T-helper 1 cell (primary cell): ENCODE measurements at places on chromosomes 6 and 20.
A peak's percentile ranks its signal among the peaks of the same experiment; 100 is the strongest.

GRCh38 chr6:162615016-162615705 lies 112.4 kb downstream of the PRKN start:
- no peak for DNase-seq

DNA sequence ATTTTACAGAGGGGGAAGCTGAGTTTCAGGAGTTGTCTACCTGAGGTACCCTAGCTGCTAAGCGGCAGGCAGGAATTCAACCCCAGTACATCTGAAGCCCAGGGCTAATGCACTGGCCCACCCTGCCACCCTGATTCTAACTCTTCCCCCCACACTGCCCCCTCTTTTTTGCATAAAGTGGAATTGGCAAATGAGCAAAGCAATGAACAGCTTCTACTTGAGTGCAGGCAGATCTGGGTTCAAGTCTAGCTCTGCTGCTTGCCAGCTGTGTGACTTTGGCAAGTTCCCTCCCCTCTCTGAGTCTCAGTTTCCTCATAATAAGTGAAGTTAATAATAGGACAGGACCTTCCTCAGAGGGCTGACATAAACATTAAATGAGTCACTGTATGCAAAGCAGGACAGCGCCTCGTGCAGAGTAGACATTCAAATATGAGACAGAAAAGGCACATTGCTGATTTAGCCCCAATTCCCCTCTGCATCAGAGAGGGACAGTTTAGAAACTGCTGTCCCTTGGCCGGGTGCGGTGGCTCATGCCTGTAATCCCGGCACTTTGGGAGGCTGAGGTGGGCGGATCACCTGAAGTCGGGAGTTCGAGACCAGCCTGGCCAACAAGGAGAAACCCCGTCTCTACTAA lies 4.7 kb downstream of the ADA start:
- no peak for DNase-seq

DNA sequence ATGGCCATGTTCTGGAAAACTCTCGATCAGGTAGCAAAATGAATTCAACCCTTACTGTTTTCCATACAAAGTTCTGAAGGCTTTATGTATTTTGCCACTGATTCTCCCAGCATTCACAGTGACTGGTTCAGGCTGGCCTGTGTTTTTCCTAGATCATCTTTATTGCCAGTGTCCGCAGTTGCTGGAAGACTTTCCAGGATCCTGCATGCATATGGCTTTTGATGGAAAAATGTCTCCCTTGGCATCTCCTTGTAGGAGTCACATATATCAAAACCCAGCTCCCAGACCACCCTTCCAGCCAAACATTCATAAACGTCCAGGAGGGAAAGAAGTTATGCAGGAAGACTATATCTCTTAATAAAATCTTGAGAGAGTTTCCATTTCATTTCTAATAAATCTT lies 588.8 kb downstream of the MAFB start:
- DNase-seq, result no peak

DNA sequence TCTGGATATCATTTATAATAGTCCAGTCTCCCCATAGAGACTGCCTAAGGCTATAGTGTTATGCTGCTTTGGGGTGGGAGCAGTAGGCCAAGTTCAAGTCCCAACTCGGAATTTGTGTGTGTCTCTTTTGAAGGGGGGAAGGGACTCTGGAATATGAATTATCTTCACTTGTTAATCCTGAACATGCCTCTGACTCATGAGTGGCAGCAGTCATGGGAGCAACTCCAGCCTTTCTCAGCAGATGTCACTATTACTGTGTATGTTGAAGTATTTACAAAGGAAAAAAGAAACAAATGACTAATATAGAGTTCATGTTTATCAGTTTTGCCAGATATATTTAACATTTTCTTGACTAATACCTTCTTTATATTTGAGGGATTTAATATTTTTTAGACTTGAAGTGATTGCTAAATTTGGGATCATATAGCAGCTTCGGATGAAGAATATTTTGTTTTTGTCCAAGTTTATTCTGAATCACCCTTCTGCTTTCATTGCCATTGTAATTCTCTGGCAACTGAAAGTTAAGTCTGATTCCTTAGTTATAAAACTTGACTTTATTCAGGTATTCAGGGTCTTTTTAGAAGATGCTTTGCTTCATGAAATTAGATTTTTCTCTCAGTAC lies 23.4 kb downstream of the FAM217A start:
- DNase-seq, result no peak

- no peak for DNase-seq
Observed at GRCh38 chr6:52341561-52342260, 20.2 kb upstream of the PAQR8 start.

DNA sequence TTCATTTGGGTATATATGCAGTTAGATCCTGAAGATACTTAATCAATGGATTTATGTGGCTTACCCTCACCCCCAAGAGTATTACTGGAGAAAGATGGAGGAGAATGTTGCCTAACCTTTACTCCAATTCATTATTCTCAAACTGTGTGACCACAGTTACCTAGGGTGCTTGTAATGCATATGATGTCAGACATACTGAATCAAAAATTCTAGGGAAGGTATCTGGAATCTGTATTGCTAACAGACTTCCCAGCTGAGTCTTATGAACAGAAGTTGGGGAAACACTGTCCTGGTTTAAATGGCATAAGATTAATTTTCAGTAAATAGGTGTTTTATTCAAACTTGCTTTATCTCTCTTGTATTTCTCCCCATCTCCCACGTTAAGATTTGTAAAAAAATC lies 83.9 kb downstream of the PKIB start:
- no peak for DNase-seq

DNA sequence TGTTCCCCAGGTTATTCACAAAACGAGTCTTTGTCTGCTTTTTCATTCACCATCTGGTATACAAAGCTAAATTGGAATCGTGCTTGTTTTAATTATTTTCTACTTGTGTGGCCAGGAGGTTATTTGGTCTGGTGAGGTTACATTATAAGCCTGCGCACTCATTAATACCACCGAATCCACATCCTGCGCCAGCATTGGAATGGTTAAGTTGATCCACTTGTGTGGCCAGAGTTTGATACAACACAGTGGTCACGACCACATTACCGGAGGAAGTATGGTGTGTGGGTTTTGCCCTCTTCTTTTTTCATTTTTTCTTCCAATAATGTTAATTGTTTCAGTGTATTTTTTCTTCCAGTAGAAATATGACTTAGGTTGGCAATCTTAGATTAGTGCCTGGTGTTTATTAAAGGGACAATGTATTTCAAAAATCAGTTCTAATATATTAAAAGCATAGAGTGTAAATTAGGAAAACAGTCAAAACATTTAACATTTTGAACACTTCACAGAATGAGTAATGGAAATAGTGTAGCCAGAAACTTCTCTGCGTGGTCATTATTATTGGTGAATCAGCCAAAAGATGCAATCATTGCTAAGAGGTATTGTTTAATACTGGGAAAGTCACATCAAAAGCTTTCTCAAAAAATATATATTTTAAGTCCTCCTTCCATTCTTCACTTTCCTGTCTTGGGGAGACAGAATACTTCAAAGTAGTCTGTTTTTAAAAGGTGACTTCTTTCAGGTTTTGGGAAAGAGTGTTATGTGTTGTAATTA lies 84.5 kb downstream of the JARID2 start:
- DNase-seq, result no peak

DNA sequence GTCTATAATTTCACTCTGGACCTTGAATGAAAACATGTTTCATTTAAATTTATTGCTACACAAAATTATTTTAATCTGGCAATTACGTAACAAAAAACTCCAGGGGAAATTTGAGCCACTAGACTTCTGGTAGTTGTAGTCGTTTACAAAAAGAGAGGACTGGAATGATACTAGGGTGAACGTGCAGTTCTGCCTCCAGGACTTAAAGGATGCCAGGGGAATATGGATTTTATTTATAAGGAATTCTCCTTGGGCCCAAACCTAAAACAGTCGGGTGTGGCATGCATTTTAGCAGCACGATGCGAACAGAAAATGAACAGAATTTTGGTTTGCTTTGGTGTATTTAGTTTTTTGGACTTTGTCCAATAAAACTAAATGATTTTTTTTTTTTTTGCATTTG lies 76.9 kb downstream of the PRL start:
- DNase-seq, result no peak

DNA sequence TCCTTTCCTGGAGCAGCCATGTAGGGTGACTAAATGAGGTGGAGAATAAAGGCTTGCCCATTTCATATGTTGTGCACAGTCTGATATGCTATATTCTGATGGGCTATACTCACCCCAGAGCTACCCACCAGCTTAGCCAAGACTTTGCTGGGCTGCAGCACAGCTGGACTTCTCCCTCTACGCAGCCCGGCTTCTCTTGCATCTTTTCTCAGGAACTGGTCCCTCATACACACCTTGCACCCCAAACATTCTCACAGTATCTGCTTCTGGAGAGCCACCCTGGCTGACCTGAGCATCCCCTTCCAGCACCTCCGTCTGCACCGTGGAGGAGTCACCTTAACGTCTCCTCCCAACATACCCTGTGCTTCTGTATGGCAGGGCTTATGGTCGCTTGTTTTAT lies 150.8 kb upstream of the PMEPA1 start:
- no peak for DNase-seq

DNA sequence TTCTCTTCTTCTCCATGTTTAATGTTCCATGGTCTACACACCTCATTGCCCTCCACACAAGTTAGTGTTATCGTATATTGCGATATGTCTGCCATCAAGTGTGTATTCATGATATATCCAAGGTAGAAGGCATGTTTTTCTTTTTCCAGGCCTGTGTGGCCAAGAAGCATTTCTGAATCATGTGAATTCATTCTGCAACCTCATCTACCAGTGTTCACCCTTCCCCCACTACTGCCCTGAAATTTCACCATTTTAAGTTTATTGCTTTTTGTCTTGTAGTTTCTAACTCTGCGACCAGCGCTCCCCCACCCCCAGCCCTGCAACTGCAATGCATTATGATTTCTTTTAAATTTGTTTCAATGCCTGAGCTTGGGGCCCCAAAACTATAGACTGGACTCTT lies 618.0 kb upstream of the FLRT3 start:
- DNase-seq, result no peak

DNA sequence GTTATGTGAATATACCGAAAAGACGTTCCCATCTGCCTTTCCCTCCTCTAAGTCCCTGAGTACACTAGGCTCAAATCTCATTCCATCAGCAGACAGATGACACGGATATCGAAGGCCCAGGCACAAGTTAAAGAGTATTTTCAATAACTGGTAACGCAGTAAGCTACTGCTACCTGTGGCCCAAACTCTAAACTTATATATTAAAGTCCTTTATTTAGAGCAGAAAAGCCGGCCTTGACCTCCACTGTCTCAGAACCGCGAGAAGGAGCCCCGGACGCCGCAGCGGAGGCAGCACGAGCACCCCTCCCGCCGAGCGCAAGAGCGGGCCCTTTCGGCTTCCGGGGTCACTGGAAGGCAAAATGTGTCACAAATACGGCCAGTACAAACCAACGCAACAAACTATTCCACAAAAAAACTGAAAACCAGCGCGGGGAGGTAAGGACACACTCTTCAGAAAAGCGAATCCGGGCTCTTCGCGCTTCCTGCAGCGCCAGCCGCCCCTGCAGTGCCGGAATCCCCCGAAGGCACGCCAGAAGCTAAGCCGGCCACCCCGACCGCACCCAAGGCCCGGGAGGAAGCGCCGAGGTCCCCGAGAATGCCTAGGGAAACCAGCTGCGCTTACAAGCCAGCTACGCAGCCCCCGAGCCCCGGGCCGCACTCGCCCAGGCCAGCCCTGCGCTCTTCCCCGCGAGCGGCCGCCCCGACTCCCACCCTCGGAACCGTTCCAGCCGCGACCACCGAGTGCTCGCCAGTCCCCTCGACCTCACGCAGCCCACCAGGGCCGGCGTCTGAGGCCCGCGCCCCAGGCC lies 681 bp downstream of the DIDO1 start:
- DNase-seq, result peak; percentile 25

- DNase-seq, result no peak
Observed at GRCh38 chr6:91013511-91013910, 426.6 kb upstream of the MAP3K7 start.

GRCh38 chr20:50758992-50759391 lies 27.6 kb downstream of the PARD6B start:
- no peak for DNase-seq

- no peak for DNase-seq
Observed at GRCh38 chr6:55892749-55893357, 17.5 kb upstream of the BMP5 start.

DNA sequence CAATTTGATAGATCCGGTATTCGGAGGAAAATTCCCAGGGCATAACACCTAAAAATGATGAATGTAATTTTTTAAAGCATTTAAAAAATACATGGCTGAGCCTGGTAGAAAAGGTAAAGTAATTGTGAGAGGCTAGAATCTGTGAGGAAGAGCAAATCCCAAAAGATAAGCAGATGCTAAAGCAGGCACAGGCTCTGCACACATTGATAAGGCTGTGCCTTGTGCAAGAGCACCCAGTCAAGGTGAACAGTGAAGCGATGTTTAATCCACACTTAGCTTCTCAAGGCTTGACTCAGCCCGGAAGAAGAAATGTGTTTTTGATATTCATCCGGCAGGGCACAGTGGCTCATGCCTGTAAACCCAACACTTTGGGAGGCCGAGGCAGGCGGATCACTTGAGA lies 5.1 kb upstream of the EPB41L2 start:
- no peak for DNase-seq

GRCh38 chr6:27742833-27743573 lies 169.2 kb downstream of the OR2B2 start:
- no peak for DNase-seq

DNA sequence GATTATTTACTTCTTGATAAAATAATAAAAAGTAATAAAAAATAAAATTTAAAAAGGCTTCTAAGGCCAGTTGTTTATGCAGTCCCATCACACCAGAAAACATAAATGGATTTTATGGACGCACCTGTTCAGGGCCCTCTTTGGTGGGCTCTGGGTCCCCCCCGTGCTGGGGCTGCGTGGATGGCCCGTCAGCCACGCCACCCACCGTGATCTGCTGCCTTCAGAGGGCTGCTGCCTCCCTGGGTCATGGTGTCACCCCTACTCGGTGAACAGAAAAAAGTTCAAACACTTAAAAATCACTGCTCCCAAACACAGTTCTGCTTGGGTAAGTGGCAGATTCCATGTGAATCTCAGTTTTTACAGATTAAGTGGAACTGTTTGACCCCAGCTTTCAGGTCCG lies 447.6 kb upstream of the AGPAT4 start:
- DNase-seq, result no peak

GRCh38 chr6:128259730-128260685 lies 260.4 kb downstream of the PTPRK start:
- DNase-seq, result peak; percentile 46

- DNase-seq, result no peak
Observed at GRCh38 chr20:34862724-34863123, 9.9 kb downstream of the GGT7 start.

DNA sequence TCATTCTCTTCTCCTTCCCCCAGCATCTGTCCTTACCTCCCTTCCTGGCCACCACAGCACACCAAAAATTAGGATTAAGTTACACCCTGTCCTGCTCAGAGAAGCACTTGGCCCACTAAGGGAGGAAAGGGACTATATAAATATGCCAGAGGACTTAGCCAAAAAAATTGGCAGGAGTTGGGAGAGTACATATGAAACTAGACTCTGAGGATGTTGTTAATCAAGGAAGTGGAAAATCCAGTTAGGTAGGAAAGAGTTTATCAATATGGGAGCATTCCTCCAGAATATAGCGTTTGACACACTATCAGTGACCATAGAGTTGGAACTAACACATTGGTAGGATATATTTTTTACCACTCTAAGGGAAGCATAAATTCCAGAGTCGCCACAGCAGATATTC lies 57.3 kb upstream of the TSHZ2 start:
- DNase-seq, result no peak
